ENCODE measurements at places on chromosomes 3 and 15. TPM values are rescaled to one million over a fixed set of nuclear protein-coding genes. Genes with fewer than 3 reads are reported as not detected.

DNA sequence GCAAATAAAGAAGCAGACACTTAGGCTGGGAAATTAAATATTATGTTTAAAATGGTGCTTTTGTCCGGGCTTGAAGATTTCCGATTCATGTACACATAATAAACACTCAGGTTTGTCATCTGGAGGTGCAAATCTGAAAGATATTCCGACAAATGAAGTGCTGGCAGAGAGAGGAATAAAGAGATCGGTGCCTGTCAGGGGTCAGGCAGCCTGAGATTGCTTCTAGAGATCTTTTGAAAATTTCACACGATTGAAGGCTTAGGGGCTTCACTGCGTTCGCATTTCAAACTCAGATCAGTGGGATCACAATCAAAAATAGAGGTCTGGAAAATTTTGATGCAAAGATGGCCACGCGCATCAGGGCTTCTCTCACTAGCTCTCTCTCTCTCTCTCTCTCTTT lies 33.2 kb downstream of the NR2F2 start:
- no peak for DNase-seq

Gene ERC2
- 0.24 TPM for total RNA-seq

GRCh38 chr3:125585595-125586223 lies 9.6 kb downstream of the OSBPL11 start:
- peak; percentile 70 for DNase-seq

Gene CCRL2
- total RNA-seq, result 6.1 TPM
